ENCODE measurements at places on chromosomes 2 and 18.

- DNase-seq: no peak
Measured at GRCh38 chr2:37713258-37713700, 41.8 kb upstream of the CDC42EP3 start.

DNA sequence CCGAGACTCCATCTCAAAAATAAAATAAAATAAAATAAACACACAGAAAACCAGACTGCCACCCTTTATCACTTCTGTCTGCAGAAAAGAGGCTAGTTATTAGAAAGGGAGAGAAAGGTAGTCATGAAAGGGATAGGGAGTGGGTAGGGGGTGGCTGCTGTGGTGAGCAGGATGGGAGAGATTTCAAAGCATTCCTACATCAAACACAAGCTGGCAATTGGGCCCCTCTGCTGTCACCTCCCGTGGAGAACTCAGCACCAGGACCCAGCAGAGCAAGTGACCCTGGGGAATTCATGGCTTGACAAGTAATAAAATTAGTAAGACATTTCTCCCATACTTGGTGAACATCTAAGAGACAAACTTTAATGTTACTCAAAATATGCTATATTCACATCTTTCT, 3.7 kb upstream of the HOXD1 start:
- DNase-seq: no peak

- peak; percentile 87 for DNase-seq
Measured at GRCh38 chr2:126658905-126659561, 3.1 kb downstream of the GYPC start.

GRCh38 chr2:151927501-151928221, 99.4 kb upstream of the ARL5A start:
- DNase-seq: no peak

DNA sequence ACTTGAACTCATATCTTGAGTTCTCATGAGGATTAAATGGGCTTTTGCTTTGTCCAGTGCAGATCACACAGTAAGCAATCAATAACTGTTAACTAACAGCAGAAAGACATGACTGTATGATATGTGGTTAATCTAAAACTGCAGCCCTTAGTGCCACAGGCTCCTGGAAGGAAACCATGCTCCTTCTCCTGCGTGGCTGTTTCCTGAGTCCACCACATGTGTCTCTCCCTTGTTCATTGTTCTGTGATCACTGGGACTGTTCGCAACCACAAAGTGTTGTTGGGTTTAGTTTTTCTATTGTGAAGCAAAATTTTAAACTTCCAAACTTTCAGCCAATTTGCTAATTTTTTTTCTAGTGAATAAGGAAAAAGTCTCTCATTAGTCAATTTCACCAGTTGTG, 130.9 kb upstream of the PTPRM start:
- DNase-seq: no peak

DNA sequence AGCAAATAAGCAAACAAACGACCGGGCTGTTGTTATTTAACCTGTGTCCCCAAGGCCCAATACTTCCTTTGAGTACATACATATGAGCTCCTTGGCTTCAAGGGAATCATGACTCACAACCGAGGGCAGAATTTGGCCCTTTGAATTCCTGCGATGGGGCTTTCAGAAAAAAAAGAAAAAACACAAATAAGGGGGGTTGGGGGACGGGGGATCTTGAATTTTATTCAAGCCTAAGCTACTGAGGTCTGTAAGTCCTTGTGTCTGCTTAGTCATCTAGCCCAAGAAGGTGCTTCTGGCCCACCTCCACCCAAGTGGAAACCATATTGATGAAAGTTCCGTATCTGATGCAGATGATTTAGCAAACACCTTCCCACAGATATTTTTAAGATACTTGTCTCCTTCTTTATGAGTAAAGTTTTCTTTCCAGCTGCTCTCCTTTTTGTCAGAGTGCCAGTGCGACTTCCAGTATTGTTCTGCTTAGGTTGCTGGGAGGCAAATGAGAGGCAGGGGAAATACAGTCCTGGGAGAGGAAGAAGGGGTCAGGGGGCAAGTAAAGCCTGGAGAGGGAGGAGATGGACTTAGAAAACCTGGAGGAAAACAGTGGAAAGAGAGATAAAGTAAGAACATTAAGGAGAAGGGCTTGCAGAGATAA, 169.6 kb downstream of the ZEB2 start:
- DNase-seq: no peak

- no peak for DNase-seq
Measured at GRCh38 chr18:33355263-33355662, 85.3 kb downstream of the CCDC178 start.
